Transverse colon (tissue), 4 donors: ENCODE measurements at places on chromosomes 6 and 20.

DNA sequence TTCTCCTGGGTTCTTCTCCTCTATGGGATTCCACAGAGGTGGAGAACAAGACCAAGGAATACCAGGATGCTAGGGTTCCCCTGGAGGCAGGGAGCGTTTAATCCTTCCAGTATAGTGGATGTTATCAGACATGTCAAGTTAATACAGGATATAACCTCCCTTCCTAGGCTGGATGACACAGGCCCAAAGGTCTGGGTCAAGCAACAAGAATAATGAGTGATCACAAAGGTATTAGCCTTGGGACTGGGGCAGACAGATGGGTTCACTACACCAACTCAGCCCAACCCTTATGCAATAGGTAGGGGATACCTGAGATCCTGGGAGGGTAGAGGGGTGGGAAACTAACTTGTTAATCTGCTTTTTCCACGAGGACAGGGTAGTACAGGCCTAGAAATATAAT is 690.3 kb downstream of the HTR1B start:
- H3K27ac ChIP-seq, result no peak overlapping the region
- no peak overlapping the region for H3K4me3 ChIP-seq
- no peaks in the 10 kb centered on the region for H3K4me1 ChIP-seq
- H3K27me3 ChIP-seq, result no peaks in the 10 kb centered on the region
- no peaks in the 10 kb centered on the region for H3K36me3 ChIP-seq

DNA sequence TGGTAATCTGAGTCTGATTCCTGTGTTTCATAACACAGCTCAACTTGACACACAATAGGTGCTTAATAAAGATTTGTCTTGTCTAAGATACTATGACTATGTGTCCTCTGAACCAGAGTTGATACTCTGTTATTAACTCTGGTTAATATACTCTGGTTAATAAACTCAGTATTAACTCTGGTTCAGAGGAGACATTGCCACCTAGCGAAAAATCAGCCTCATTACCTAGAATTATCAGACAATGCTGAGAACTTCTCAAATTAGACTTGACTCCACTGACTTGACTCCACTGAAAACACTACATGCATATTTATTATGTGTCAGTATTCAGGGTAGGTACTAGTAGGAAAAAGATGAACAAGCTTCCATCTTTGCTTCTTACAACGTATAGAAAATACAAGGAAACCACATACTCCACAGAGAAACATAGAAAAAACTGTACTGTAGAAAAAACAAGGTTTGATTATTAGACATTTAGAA is 73.9 kb downstream of the AHI1 start:
- no peak for DNase-seq
- no peaks in the 10 kb centered on the region for H3K4me1 ChIP-seq
- no peaks in the 10 kb centered on the region for H3K36me3 ChIP-seq
- no peak overlapping the region for H3K4me3 ChIP-seq
- H3K27ac ChIP-seq, result no peak overlapping the region

- no peak overlapping the region for H3K27ac ChIP-seq
- H3K4me3 ChIP-seq, result no peak overlapping the region
- H3K36me3 ChIP-seq, result no peaks in the 10 kb centered on the region
- H3K27me3 ChIP-seq, result no peaks in the 10 kb centered on the region
Observed at GRCh38 chr6:298233-299103, 6.2 kb downstream of the DUSP22 start.

DNA sequence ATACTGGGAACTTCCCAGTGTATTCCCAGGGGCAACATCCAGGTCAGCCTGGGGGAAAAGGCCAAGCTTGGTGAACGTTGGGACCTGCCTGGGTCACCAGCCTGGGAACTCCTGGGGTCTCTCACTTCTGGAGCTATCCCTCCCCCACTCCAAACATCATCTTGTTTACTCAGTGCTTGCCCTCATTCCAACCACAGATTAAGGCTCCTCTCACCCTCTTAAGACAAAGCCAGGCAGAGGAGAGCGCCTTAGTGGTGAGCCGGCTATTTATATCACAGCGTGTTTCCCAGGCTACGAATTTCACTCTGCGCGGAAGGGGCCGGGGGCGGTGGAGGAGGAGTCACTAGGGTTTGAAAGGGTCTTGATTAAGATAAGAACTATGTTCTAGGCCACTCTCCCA is 12.1 kb downstream of the PRPH2 start:
- H3K4me3 ChIP-seq, result no peak overlapping the region
- no peak overlapping the region for H3K27ac ChIP-seq
- DNase-seq, result no peak
- H3K27me3 ChIP-seq, result no peaks in the 10 kb centered on the region

DNA sequence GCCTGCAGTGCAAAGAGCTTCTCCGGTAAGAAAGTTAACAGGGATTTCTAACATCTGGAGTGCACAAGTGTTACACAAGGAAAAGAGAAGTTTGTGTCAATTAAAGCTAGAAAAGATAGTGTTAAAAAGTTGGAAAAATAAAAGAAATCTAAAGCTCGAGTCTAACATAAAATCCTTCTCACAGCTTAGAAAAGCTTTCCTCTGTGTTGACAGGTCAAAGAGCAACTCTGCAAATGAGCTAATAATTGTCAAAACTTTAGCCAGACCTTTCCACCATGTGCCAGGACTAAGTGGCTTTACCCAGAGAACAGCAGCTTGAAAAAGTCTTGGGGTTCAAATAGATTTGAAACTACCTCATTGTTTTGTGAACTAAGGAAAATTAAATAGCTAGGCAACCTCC is 14.8 kb downstream of the PTPRK start:
- H3K36me3 ChIP-seq, result no peaks in the 10 kb centered on the region
- H3K4me1 ChIP-seq, result peaks cover 46% of the 10 kb centered on the region
- H3K27me3 ChIP-seq, result no peaks in the 10 kb centered on the region
- no peak for DNase-seq
- no peak overlapping the region for H3K4me3 ChIP-seq

DNA sequence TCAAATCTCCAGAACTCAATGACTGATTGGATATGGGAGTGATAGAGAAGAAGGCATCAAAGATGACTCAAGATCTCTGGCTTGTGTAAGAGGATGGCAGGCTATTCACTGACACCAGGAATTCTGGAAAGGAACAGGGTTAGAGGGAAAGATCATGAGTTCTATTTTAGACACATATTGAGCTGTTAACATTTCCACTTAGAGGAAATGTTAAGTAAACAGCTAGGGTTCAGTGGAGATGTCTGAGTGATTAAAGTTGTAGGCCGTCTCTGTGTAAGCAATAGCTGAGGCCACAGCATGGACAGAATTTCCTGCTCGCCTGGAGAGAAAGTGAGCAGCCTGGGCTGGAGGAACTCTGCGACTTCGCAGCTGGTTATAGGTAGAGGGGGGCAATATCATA is 21.0 kb downstream of the ZC3H12D start:
- no peak overlapping the region for H3K27ac ChIP-seq
- H3K4me1 ChIP-seq, result peaks cover 9% of the 10 kb centered on the region
- H3K27me3 ChIP-seq, result no peaks in the 10 kb centered on the region
